ENCODE measurements at places on chromosomes 11 and 22.

DNA sequence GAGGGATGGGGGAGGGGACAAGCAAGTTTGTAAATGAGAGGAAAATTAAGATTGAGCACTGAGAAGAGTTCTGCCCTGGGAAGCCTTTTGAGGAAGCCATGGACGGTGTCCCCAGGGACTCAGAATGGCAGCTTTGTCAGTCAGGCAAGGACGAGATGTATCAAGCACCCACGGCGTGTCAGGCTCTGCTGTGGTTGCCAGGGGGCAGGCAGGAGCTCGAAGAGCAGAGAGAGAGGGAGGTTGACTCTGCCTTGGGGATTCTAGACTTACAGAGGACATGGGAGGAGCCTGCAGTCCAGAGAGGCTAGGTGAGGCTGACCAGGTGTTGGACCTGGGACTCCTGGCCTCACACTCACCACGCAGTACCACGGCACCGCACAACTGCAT lies 29.1 kb upstream of the SYT7 start:
- no peak for DNase-seq

GRCh38 chr11:112723676-112724495 lies 237.3 kb upstream of the NCAM1 start:
- no peak for DNase-seq

- DNase-seq: no peak
Observed at GRCh38 chr11:116649268-116649667, 123.5 kb downstream of the BUD13 start.

DNA sequence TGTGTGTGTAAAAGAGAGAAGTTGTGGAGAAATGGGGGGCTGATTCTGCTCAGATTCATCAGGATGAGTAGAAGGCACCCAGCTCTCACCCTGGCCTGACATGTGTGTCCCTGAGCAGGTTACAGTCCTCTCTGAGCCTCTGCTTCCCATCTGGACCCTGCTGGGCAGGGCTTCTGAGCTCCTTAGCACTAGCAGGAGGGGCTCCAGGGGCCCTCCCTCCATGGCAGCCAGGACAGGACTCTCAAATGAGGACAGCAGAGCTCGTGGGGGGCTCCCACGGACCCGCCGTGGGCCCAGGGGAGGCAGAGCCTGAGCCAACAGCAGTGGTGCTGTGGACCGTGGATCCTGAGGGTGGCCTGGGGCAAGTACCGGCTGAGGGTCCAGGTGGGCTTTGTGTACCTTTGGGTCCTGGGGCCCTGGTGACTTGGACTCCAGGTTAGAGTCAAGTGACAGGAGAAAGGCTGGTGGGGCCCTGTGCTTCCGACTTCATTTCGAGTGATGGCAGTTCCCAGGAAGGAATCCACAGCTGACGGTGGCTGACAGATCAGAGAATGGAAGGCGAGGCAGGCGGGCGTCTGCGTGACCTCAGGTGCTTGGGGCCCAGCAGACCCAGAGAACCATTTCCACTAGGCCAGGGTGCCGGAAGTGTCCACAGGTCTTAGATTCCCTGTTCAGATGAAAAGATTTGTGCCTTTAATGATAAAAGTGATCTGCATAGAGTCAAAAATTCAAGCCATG lies 21.9 kb downstream of the NEAT1 start:
- no peak for DNase-seq

- DNase-seq: no peak
Observed at GRCh38 chr11:10897150-10897549, 39.3 kb upstream of the ZBED5 start.

DNA sequence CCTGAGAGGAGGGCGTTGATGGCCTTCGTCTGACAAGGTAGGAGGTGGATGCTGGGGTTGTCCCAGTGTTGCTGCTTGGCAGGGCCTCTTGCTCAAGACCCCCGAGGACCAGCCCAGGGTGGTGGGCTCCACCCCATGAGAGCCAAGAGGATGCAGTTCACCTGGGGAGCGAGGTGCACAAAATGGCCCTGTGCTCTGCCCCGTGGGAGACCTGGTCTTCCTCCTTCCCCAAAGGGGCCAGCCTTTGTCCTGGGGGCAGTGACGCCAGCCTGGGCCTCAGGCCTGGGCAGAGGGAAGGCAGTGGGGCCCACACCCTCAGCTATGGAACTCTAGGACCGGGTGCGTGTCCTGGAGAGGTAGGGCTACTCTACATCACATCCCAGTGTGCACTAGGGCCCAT lies 1233.3 kb downstream of the TBC1D22A start:
- DNase-seq: no peak

- no peak for DNase-seq
Observed at GRCh38 chr11:75946531-75947530, 131.8 kb downstream of the UVRAG start.

DNA sequence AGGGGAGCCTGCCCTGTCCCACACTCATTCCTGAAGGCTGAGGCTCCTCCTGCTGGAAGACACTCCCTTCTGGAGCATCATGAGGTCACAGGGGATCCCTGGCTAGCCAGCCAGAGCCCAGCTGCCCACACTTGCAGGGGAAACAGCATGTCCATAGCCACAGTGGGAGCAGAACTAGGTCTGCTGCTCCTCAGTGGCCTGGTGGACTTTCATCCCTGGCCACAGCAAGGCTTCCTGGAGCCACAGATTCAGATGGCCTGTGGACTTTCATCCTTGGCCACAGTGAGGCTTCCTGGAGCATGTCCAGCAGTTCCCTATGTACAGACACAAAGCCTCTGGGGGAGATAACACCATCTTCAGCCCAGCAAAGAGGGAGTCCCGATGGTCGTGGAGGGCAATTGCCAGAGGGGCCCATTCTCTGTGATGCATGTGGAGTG lies 5.9 kb upstream of the APOL6 start:
- no peak for DNase-seq

- no peak for DNase-seq
Observed at GRCh38 chr11:65381716-65382032, 772 bp downstream of the SLC25A45 start.
